Activated CD4-positive, alpha-beta T cell treated with anti-CD3 and anti-CD28 coated beads, Interleukin-2, amount 50 U/mL, for 24 hours (primary cell): ENCODE measurements at places on chromosomes 16 and 17.

GRCh38 chr17:46948544-46948943 is 25.6 kb downstream of the GOSR2 start:
- DNase-seq = no peak

DNA sequence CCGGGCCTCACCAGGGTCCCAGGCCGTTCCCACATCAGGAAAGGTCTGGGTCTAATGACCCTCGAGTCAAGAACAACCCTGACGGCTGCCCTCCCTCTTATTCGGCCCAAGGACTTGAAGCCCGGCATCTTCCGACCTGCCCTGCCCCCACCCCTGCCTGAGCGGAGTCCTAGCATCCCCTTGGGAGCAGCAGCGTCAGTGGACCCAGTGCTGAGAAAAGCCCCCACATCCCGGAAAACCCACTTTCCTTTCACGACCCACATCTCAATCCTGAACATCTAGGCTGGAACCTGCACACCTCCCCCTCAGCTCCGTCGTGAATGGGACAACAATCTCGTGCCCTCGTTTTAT is 769 bp downstream of the TMEM88 start:
- no peak for DNase-seq

DNA sequence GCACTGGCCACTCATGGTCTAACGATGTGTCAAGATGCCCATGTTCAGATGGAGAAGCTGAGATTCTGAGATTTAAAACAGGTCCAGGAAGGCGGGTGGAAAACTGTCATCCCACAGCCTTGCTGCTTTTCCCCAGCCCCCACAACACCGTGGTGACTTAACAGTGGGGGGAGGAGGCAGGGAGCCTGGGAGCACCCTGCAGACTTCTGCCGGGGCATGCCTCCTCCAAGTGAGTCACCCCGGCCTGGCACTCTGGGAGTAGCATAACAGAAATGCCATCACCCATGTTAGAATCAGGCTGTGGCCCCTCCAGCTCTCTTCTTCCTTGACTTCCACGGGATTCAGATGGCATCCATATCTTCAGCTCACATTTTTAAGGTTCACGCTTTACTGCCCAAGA is 164.8 kb downstream of the CBLN1 start:
- no peak for DNase-seq

GRCh38 chr16:88359008-88359407 is 23.8 kb upstream of the ZNF469 start:
- no peak for DNase-seq

DNA sequence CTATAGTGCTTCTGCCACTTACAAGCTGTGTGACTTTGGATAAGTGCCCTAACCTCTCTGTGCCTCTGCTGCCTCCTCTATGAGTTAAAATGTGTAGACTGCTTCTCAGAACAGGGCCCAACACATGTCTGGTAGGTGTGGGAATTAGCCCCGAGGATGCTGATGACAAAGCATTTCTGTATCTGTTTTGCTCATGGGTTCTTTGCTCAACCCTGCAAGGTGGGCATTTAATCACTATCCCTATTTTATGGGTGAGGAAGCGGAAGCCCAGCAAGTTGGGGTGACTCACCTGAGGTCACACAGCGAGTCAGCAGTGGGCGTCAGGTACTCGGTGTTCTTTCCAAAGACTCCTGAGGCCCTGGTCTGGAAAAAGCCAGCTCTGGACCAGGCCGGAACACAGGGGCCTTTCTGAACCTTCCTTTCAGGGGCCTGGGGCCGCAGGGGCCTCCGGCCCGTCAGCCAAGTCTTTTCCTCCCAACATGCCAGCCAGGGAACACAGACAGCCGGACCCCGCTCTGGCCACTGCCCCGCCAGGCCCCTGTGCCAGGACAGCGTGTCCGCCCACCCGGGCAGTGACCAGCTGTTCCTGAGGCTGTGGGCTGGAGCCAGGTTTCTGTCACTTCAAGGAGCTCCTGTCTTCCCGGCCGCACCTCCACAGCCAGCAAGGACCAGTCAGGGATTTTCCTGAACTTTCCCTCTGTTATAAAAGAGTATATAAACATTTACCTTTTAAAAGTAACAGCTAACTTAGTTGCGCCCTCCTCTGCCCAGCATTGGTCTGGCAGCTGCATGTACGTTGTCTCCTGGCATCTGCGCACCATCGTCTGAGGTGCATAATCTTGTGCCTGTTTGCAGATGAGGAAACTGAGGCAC is 62.5 kb downstream of the SREBF1 start:
- DNase-seq = no peak

GRCh38 chr17:19546289-19547065 is 12.8 kb downstream of the SLC47A1 start:
- no peak for DNase-seq

- no peak for DNase-seq
Observed at GRCh38 chr16:72179204-72179970, 7.4 kb upstream of the PMFBP1 start.

DNA sequence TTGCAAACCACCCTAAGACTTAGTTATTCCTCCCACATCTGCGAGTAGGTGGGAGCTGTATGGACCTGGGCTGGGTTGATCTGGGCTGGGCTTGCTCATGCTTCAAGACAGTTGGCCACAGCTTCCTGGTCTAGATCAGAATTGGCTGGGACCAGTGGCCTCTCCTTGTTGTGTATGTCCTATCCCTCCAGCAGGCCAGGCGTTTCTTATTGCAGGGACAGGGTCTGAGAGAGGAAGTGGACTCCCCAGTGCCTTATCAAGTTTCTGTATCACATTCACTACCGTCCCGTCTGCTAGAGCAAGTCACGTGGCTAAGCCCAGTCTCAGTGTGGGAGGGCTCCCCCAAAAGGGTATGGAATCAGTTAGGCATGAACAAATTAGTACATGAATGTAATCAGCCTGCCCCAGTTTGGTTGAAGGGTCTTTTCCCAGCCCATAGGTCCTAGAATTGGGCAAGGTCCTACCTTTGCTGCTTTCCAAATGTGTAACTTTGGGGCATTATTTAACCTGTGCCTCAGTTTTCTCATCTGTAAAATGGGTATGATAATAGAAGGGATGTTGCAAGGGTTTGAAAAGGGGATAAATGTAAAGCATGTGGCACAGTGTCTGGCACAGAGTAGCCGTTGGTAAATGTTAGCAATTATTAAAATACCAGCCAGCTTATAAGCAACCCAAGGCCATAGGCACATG is 36.0 kb downstream of the NKD1 start:
- no peak for DNase-seq

GRCh38 chr17:7440834-7441195 is 1.5 kb downstream of the FGF11 start:
- no peak for DNase-seq

- no peak for DNase-seq
Observed at GRCh38 chr16:75854152-75854551, 127.9 kb upstream of the CPHXL start.

GRCh38 chr16:1431497-1432270 is 806 bp downstream of the PERCC1 start:
- no peak for DNase-seq

- no peak for DNase-seq
Observed at GRCh38 chr16:85156440-85156839, 44.2 kb upstream of the CIBAR2 start.

DNA sequence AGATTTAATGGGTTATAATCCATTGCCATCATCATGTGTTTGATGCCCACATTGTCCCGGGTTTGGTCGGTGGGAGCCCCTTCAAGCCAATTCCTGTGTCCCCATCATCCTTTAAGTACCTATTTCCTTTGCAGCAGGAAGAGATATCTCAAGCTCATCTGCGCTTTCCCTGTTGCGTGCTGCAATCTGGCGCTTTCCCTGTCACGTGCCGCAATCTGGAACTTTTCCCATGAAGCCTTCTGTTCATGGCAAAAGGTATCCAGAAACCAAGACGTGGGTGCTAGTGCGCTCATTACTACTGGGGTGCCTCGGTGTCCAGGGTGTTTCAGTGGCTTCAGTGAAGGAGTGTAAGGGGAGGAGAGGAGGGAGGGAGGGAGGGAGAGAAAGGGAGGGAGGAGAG is 174.6 kb upstream of the ZNF469 start:
- no peak for DNase-seq

DNA sequence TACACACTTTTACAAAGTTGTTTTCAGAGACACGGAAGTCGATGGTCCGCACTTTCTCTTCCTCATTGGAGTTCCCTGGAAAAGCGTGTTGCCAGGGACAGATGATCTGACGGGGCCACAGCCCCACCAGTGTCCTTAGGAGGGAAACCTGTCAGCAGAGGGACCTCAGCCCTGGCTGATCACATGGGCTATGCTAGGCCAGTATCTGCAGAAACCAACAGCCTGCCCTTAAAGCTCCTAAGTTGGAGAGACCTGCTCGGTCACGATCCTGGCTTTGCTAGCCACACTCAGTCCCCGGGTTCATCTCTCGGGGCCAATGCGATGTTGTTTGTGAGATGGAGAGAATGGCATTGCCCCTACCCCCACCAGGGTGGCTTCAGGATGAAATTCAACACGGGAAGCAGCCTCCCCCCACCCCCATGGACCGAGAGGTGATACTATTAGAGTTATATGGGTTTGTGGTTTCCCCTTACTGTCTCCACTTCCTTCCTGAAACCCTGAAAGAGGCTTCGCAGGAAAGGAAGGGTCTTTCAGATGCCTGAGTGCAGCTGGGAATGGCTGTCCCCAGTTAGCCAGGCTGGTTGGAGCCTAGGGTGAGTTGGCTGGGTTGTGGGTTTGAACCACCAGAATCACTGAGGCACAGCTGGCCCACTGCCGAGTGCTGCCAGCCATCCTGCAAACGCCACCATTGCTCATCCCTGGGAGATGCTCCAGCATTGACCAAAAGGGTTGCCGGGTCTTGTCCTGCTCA is 16.6 kb downstream of the RMI2 start:
- no peak for DNase-seq

- DNase-seq = peak; percentile 3
Observed at GRCh38 chr16:15055141-15056053, 477 bp downstream of the NTAN1 start.

DNA sequence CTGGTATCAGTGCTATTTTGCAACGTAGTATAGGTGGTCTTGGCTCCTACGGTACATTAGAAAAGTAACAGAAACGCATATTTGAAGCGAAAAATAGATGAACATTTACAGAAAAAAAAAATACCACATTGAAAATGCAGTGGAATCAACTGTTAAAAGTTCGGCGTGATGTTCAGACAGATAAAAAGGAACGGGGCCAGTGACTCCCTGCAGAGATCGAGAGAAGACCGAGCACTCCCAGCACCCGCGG is 440 bp upstream of the ZNF778 start:
- DNase-seq = no peak

DNA sequence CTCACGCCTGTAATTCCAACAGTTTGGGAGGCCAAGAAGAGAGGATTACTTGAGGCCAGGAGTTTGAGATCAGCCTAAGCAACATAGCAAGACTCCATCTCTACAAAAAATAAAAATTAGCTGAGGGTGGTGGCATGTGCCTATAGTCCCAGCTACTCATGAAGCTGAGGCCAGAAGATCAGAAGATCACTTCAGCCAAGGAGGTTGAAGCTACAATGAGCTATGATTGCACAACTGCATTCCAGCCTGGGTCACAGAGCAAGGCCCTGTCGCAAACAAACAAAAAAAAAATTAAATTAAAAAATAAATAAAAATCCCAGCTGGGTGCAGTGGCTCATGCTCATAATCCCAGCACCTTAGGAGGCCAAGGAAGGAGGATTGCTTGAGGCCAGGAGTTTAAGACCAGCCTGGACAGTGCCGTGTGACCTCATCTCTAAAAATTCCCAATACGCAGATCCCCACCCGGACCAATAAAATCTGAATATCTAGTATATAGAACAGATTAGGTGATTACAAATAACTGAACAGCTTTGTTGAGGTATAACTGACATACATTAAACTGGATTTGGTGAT is 18.2 kb upstream of the ATF7IP2 start:
- DNase-seq = no peak

GRCh38 chr16:83653785-83654184 is 154.0 kb upstream of the HSBP1 start:
- DNase-seq = no peak

DNA sequence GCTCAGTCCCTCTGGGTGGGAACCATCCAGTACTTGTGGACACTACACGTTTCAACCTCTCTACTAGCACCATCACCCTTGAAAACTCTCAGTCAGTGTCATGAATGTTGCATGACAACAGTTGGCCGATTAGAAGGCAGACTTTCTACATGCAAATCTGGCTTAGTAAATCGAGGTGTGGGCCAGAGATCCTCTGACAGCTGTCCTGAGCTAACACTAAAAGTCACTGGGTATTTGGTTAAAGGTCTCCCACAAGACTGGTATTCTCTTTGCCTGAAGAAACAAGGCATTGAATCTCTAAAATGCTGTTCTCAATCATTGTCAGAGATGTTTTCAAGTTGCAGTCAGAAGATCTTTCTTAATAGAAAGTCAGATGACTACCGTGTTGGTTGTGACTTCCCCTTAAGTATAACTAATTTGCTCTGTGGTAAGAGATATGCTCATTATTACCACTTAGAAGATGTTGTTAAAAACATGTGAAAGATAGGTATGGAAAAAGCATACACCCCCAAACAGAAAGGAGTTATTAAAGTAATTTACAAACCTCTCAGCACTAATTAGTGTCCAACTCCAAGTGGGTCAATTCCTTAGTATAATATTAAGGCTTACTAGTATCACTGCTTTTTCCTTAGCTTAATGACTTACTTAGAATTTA is 62.3 kb downstream of the WNT3 start:
- no peak for DNase-seq

- no peak for DNase-seq
Observed at GRCh38 chr16:49641250-49641649, 214.7 kb downstream of the ZNF423 start.

DNA sequence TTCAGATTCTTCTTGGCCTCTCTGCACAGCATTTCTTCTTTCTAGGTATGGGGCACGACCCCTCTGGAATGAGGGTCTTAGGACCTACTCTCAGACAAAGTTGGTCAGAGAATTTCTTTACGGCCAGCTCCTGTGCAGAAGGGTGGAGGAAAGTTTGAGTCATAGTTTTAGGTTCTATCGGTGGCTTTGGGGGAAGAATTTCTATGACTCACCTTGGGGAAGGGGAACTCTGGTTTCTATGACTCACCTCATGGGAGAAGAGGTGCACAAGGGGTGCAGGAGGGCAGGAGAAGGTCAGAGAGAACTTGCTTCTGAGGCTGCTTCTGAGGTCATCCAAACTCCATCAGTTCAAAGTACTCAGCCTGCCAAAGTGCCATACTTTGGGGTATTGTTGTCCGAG is 2.5 kb upstream of the ABCC12 start:
- peak; percentile 59 for DNase-seq

GRCh38 chr17:39782980-39783379 is 45.2 kb downstream of the GRB7 start:
- DNase-seq = no peak

- DNase-seq = no peak
Observed at GRCh38 chr16:68491576-68491950, 43.3 kb upstream of the SMPD3 start.

DNA sequence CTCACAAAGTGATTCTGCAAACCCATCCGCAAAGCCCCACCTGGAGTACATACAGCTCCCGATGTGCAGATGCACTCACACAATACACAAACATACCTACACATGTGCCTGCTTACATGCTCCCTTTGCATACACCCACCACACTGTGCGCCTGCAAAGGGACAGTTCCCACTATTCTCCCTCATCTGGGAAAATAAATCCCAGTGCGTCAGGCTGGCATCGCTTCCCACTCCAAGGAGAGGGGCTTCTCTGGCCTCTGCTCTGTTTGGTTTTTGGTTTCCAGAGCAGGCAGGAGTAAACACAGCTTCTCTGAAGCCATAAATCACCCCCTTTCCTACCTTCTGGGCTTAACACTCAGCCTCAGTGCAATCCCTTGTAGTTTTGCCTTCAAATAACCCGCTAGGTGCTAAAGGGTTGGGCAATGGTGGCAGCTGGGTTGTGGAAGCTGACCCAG is 14.7 kb downstream of the HOXB4 start:
- no peak for DNase-seq
